ENCODE measurements at places on chromosomes 5 and 9. TPM values are rescaled to one million over a fixed set of nuclear protein-coding genes. Genes with fewer than 3 reads are reported as not detected.

Gene URM1
- 28.1 TPM for polyA plus RNA-seq

Gene CFAP90
- polyA plus RNA-seq, result 0.27 TPM

Gene F2RL1
- polyA plus RNA-seq, result 0.46 TPM

Gene ARL14EPL
- not detected for polyA plus RNA-seq

Gene SLC4A9
- 0.04 TPM for polyA plus RNA-seq

Gene PRLR
- 0.03 TPM for polyA plus RNA-seq

Gene NEURL1B
- 0.49 TPM for polyA plus RNA-seq

Gene CENPH
- polyA plus RNA-seq, result 15.6 TPM

Gene PAEP
- polyA plus RNA-seq, result not detected

Gene VLDLR
- 1.6 TPM for polyA plus RNA-seq

Gene LCN9
- polyA plus RNA-seq, result not detected

Gene RGS3
- polyA plus RNA-seq, result 17.5 TPM

Gene FRMD3
- 3.1 TPM for polyA plus RNA-seq

Gene SLC6A19
- not detected for polyA plus RNA-seq

Gene FOXD4L4
- 0.10 TPM for polyA plus RNA-seq

Gene TIFAB
- 1.4 TPM for polyA plus RNA-seq

Gene LAMC3
- 30.1 TPM for polyA plus RNA-seq

Gene ADGRD2
- polyA plus RNA-seq, result not detected

Gene NADK2
- polyA plus RNA-seq, result 7.3 TPM

Gene MLANA
- not detected for polyA plus RNA-seq

Gene NCS1
- 0.50 TPM for polyA plus RNA-seq

Gene TLX3
- not detected for polyA plus RNA-seq

Gene PIK3R1
- polyA plus RNA-seq, result 7.6 TPM

Gene RASGRF2
- 0.74 TPM for polyA plus RNA-seq

Gene CDC14B
- 1.3 TPM for polyA plus RNA-seq

Gene MSMP
- polyA plus RNA-seq, result 1.6 TPM

Gene HARS2
- 16.5 TPM for polyA plus RNA-seq

Gene GLDC
- polyA plus RNA-seq, result 0.17 TPM

Gene FAM221B
- polyA plus RNA-seq, result not detected

Gene TAL2
- 0.54 TPM for polyA plus RNA-seq

Gene ALDH1A1
- polyA plus RNA-seq, result 19.1 TPM

Gene CCL28
- 3.7 TPM for polyA plus RNA-seq

Gene SPATA31E1
- polyA plus RNA-seq, result not detected

Gene SPATA31A3
- polyA plus RNA-seq, result not detected

Gene ZNF608
- 9.9 TPM for polyA plus RNA-seq

Gene GTF3C5
- polyA plus RNA-seq, result 52.5 TPM

Gene C9orf50
- polyA plus RNA-seq, result 0.16 TPM

Gene PCDHGC5
- 0.02 TPM for polyA plus RNA-seq

Gene BTNL3
- 0.13 TPM for polyA plus RNA-seq

Gene GALNT12
- polyA plus RNA-seq, result 2.6 TPM

Gene ZDHHC12
- 41.5 TPM for polyA plus RNA-seq

All from spleen (tissue), 13 donors.